Fibroblast of skin of right biceps (primary cell): ENCODE measurements at places on chromosomes 6 and 20.

DNA sequence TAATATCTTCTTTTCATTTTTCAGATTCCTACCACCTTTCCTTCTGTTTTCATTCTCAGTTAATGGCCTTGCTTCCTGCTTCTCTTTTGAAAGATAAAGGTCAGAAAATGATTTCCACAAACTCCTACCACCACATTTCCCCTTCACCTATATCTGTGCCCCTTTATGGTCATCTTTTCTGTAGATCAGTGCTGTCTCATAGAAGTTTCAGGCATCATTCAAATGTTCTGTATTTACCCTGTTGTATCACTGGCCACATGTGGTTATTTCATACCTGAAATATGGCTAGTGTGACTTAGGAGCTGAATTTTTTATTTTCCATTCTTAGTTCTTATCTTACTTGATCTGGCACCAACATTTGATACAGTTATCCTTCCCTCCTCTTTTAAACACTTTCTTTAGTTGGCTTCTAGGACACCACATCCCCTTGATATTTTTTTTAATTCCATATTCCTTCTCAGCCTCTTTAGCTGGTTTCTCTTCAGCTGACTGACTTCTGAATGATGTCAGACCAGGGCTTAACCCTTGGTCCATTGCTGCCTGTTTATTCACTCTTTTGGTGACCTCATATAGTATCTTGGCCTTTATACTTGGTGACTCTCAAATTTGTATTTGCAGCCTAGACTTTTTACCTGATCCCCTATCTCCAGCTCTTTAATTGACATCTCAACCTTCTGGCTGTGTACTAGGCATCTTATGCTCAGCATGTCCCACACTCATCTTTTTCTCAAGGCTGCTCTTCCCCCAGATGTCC is 81.0 kb downstream of the ATRN start:
- no peak for DNase-seq

GRCh38 chr20:36394340-36394965 is 88.3 kb downstream of the DLGAP4 start:
- peak; percentile 4 for DNase-seq

DNA sequence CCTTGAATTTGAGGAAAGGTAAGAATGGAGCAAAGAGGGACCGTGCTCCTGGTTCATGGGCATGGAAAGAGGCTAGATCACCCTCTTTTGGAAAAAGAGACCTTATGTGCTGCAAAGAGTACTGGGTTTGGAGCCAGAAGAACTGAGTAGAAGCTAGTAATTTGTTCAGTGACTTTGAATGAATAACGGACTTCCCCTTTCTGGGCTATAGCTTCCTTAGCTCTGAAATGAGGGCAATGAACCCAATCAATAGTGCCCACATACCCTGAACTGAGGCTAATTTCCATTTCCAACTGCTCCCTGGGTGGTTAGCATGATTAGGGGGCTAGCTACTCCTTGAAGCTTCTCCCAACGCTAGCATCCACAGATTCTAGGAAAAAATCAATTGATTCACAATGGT is 121.4 kb downstream of the UNC5CL start:
- DNase-seq = no peak

GRCh38 chr20:24957326-24958016 is 8.4 kb downstream of the CST7 start:
- DNase-seq = no peak

DNA sequence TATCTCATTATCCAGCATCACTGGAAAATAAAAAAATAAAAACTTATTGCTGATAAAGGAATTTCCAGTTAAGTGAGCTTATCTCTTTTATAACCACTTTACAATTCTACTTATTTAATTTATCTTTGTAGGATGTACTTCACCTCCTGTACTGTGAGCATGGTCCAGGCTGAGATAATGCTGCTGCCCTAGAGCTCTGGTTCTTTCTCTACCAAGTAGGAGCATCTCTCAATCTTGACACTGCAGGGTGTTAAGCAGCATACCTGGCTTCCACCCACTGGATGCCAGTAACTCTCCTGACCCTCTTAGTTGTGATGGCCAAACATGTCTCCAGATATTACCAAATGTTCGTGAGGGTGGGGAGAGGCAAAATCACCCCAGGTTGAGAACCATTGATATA is 454.5 kb downstream of the ADGRB3 start:
- no peak for DNase-seq

DNA sequence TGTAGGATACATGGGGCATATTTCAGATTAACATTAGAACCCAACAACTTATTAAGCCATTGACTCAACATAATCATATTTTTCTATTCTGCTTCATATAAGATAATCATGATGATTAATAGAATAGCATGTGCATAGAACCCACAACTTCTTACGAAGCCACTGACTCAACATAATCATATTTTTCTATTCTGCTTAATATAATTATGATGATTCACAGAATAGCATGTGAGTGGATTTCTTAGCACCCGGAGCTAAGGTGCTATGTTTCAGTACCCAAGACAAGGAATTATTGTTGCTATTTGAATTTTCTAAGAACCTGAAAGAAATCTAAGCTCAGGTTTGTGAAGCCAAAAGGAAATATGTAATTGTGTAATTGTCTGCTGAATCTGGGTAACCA is 96.8 kb downstream of the TENT5A start:
- DNase-seq = peak; percentile 42

DNA sequence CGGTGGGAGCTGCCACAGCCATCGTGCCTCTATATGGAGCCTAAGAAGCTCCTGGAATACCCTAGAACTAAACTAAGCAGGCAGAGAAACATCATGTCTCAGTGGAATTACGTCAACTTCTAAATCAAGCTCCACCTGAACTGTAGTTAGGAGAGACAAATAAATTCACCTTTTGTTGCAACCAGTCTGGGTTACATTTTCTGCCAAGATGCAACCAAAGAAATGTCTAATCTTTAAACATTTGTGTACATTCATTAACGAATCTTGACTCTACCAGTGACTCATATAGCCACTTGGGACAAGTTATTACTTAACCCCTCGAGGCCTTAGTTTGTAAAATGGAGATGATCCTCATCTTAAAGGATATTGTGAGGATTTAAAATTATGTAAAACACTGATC is 8.9 kb downstream of the PTPRK start:
- peak; percentile 51 for DNase-seq

DNA sequence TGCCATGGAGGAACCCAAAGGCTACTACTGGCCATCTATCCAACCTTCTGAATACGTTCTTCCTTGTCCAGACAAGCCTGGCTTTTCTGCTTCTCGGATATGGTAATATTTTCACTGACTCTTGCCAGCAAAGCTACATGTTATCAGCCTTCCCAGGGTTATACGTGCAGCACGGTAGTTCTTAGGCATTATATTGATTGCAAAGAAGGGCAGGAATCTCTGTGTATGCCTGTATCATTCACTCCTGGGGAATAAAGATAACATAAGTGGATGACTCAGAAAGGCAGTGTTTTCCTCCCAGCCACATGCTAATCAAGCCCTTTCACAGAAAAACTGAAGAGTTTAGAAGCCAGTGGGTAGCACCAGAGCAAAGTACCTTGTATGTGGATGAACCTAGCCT is 98.7 kb downstream of the ADGRG6 start:
- peak; percentile 46 for DNase-seq

- no peak for DNase-seq
Measured at GRCh38 chr6:94349227-94349626, 929.9 kb upstream of the EPHA7 start.

GRCh38 chr6:10553871-10554270 is 32.7 kb downstream of the GCNT2 start:
- DNase-seq = no peak

GRCh38 chr6:5084360-5084780 is 771 bp upstream of the PPP1R3G start:
- DNase-seq = no peak

GRCh38 chr6:43125119-43125518 is 46.0 kb upstream of the SRF start:
- peak; percentile 98 for DNase-seq

- no peak for DNase-seq
Measured at GRCh38 chr6:117008618-117009017, 131.6 kb downstream of the RFX6 start.

- no peak for DNase-seq
Measured at GRCh38 chr20:5772704-5773103, 22.5 kb downstream of the SHLD1 start.

DNA sequence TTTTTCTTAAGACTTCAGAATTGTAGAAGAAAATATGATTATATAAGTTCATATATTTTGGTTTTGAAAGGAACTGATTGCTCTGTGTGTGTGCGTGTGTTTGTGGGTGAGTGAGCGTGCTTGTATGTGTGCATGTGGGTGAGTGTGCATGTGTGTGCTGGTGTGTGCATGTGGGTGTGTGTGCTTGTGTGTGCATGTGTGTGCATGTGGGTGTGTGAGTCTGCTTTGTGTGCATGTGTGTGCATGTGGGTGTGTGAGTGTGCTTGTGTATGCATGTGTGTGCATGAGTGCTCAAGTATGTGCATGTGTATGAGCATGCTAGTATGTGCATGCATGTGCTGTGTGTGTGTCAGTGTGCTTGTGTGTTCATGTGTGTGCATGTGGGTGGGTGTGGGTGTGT is 238.5 kb downstream of the CDC5L start:
- no peak for DNase-seq

DNA sequence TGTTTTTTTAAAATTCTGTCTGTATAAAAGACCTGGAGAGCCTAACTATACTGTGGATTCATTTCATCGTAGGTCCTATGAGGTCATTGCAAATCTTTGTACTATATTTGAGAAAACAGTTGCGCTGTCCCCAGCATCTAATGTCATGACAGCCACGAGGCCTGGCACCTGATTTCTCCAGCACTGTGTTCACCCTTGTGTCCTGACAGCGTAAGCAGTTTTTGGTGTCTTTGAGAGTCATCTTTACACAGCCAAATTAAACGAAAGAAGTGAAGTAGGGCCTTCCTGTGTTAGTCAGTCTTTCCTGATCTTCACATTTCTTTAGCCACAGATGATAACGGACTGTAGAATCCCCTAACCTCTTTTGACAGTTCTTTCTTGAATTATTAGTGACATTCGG is 70.6 kb upstream of the PHACTR2 start:
- DNase-seq = no peak

GRCh38 chr6:143429970-143430369 is 20.5 kb downstream of the ADAT2 start:
- no peak for DNase-seq

GRCh38 chr6:120945905-120946594 is 388.2 kb downstream of the TBC1D32 start:
- DNase-seq = no peak

GRCh38 chr20:32537657-32538525 is 47.2 kb downstream of the NOL4L start:
- DNase-seq = no peak

- peak; percentile 73 for DNase-seq
Measured at GRCh38 chr6:47083586-47084047, 41.5 kb upstream of the ADGRF1 start.

DNA sequence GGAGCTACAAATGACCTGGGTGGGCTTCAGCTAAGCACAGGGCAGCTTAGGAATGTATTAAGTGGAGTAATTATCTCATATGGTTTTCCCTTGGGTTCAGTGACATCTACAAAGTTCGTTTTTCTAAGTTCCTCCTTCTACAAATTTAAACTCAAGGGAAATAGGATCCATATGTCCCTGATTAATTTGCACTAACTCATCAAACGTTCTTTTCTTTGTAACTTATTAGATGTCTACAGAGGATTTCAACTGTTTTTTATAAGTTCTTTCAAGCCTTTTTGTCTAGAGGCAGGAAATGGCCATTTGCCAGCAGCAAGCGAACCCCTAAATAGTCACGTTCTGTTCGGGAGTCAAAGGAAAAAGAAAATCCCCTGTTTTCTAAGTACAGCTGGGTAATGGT is 1060.3 kb downstream of the KIF16B start:
- peak; percentile 15 for DNase-seq

GRCh38 chr20:59939052-59939878 is 840 bp downstream of the PPP1R3D start:
- peak; percentile 6 for DNase-seq

- no peak for DNase-seq
Measured at GRCh38 chr6:122792766-122793165, 3.7 kb downstream of the SMPDL3A start.

- DNase-seq = peak; percentile 20
Measured at GRCh38 chr6:136624347-136624746, 74.1 kb upstream of the MAP7 start.

GRCh38 chr20:17576215-17576614 is 6.3 kb downstream of the DSTN start:
- DNase-seq = no peak

DNA sequence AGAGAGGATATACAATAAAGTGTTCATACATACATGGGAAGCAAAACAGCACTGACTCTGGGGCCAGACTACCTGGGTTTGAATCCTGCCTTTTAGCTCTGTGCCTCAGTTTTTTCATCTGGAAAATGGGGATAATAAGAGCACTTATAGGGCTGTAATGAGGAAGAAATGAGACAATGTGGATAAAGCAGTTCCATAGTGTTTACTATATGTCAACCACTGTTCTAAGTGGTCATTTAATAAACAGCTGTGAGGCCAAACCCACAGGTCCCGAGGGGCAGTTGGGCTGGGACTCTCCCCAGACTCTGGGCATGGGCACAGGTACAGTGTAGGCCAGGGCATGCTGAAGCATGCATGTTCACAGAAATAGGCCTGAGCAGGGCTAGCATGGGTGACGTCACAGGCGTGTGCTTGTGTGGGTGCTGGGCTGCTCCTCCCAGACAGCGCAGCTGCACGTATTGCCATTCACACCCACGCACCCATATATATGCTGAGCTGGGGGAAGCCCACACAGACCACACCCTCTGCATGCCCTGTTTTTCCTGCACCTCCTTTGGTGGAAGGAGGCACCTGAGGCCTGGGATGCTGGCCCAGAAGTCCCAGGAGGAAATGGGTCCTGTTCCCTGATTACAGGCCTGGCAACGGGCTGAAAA is 3.5 kb upstream of the PLCG1 start:
- DNase-seq = no peak

DNA sequence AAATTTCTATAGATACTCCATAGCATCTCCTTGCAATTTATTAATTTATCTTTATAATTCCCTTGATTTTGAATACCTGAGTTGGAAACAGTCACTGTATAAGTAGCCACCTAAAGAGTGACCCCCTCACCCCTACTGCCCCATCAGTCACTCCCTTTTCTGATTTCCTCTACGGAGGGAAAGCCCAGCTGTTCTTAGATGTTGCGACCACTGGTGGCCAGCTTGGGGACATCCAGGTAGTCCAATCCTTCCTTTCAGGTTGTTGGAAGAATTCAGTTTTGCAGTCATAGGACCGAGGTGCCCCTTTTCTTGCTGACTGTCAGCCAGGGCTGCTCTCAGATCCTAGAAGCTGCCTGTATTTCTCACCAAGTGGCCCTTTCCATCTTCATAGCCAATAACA is 87.8 kb downstream of the BMP6 start:
- DNase-seq = no peak

DNA sequence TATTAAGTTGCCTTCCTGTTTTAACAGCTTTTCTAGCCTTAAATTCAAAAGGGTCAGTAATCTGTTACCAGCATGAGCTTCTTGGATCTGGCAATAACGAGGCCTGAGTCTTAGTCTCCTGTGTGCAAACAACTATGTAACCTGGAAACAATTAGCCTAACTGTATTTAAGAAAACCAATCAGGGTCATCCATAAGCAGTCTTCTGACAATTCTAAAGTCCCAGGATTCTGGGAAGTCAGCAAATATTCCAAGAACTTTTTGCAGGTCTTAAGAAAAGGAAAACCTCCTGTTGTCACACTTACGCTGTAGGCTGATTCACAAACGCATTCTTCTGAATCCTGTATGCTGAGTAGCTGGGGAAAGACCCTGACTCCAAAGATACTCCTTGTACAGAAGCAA is 90.4 kb downstream of the COL12A1 start:
- DNase-seq = peak; percentile 86

- DNase-seq = peak; percentile 75
Measured at GRCh38 chr6:116387374-116387773, 16.6 kb downstream of the DSE start.
